ENCODE measurements at places on chromosomes 11 and 22.

GRCh38 chr11:27717801-27718229 lies 17.6 kb upstream of the BDNF start:
- DNase-seq: no peak

DNA sequence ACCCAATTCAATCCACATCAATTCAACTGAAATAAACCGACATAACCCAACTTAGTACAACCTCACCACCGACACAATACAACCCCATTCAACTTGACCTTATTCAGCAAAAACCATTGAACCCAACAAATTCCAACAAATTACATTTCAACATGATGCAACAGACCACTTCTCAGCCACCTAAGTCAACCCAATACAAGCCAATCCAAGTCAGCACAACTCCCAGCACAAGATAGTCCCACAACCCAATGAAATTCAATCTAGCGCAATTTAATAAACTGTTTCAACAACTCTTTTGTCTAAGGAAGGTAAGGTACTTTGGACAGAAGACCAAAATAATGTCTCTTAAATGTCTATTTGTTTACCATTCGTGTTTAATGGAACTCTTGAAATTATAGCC lies 226.0 kb downstream of the MIAT start:
- no peak for DNase-seq

DNA sequence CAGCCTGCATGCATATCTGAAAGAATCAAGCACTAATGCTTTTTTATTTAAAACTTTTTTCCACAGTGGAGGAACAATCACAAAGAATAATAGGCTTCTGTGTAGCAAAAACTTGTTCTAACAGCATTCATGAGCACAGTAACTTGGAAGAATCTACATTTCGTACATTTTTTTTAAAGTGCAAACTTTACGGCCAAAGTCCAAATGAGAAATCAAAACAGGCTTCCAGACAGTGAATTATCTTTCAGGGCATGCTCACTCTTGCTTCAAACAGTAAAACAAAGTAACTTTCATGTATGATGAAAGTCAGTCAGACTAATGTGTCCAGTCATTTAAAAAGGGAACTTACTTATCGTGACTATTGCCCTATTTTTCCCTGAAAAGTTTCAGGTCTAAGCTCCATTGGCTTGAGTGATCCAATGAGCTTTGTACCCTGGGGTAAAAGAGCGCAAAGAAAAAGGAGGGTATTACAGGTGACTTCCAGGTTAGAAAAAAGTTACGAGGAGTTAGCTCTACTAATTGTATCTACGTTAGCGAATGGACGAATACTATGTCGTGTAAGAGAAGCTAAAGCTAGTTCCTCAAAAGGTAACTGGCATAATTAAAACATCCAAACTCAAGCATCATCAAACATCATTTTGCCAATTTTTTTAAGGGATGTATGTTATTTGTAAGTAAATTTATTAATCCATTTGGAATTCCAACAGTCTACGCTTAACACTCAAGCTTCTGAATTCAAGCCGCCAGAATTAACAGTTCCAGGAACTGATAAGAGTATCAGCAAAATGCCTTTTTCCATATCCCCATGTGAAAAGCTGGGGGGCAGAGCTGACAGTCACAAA lies 1.7 kb downstream of the PICALM start:
- no peak for DNase-seq

DNA sequence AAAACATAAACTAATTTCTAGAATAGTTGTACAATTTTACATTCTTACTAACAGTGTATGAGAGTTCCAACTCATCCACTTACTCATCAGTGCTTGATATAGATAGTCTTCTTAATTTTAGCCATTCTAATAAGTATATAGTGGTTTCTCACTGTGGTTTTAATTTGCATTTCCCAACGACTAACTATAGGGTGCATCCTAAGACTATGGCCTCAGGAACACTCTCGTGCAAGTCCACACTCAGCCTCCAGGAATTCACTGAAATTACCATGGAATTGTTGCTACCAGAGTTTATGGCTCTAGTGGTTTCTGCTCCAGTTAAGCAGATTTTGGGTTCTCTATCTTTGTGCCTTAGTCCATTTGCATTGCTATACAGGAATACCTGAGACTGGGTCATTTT lies 60.1 kb upstream of the GUCY1A2 start:
- DNase-seq: no peak

GRCh38 chr11:122319085-122319484 lies 203.1 kb upstream of the BLID start:
- DNase-seq: no peak

- DNase-seq: no peak
Observed at GRCh38 chr11:17721242-17721999, 2.0 kb downstream of the MYOD1 start.

- no peak for DNase-seq
Observed at GRCh38 chr22:20218326-20218872, 49.7 kb downstream of the RTN4R start.

- DNase-seq: no peak
Observed at GRCh38 chr22:48278620-48279460, 1516.4 kb downstream of the TBC1D22A start.

- DNase-seq: no peak
Observed at GRCh38 chr11:92550411-92550810, 325.8 kb downstream of the FAT3 start.

- DNase-seq: no peak
Observed at GRCh38 chr11:32068134-32068870, 22.6 kb upstream of the RCN1 start.

DNA sequence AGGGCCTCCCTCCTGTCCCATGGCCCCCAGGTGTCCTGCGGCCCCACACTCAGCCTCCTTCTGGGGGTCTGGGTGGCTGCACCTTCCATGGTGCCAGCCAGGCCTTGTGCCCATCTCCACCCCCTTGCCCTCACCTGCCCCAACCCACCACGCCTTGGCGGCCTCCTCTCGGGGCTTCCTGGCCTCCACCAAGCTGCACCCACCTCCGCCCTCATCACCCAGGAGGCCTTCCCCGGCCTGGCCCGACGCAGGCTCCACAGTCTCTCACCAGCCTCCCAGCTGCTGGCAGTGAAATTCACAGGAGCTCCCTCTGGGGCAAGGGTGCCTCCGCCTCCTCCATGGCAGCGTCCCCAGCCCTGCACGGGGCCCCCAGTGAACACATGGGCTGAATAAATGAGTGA lies 35.9 kb upstream of the WNT7B start:
- peak; percentile 29 for DNase-seq

DNA sequence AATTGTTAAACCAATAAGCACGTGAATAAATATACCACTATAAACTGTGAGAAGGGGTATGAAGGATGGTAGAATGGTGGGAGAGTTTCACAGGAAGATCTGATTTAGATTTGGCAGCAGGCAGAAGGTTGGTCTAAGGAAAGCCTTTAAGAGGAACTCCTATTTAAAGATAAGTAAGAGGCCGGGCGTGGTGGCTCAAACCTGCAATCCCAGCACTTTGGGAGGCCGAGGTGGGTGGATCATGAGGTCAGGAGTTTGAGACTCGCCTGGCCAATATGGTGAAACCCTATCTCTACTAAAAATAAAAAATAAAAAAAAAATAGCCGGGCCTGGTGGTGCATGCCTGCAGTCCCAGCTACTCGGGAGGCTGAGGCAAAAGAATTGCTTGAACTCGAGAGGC lies 45.8 kb upstream of the CXCR5 start:
- DNase-seq: no peak

GRCh38 chr11:67120881-67121710 lies 2.0 kb downstream of the KDM2A start:
- peak; percentile 24 for DNase-seq

DNA sequence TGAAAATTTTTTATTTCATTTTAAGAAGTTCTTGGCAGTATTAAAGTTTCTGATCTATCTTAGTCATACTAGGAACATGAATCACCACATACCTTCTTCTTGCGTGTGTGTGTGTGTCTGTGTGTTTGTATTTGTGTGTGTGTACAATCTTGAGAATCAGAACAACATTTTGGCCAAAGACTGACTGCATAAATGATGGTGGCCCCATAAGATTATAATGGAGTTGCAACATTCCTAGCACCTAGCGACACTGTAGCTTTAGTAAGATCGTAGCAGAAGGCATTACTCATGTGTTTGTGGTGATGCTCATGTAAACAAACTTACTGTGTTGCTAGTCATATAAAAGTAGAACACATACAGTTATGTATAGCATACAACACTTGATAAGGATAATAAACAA lies 205.4 kb downstream of the FAM76B start:
- DNase-seq: no peak

- no peak for DNase-seq
Observed at GRCh38 chr22:27329131-27329850, 472.3 kb downstream of the MN1 start.

- peak; percentile 92 for DNase-seq
Observed at GRCh38 chr11:125376117-125376516, 119.9 kb downstream of the FEZ1 start.

- DNase-seq: no peak
Observed at GRCh38 chr11:69145050-69145380, 10.7 kb upstream of the SMIM38 start.

GRCh38 chr11:100563541-100564280 lies 123.4 kb upstream of the ARHGAP42 start:
- DNase-seq: no peak

DNA sequence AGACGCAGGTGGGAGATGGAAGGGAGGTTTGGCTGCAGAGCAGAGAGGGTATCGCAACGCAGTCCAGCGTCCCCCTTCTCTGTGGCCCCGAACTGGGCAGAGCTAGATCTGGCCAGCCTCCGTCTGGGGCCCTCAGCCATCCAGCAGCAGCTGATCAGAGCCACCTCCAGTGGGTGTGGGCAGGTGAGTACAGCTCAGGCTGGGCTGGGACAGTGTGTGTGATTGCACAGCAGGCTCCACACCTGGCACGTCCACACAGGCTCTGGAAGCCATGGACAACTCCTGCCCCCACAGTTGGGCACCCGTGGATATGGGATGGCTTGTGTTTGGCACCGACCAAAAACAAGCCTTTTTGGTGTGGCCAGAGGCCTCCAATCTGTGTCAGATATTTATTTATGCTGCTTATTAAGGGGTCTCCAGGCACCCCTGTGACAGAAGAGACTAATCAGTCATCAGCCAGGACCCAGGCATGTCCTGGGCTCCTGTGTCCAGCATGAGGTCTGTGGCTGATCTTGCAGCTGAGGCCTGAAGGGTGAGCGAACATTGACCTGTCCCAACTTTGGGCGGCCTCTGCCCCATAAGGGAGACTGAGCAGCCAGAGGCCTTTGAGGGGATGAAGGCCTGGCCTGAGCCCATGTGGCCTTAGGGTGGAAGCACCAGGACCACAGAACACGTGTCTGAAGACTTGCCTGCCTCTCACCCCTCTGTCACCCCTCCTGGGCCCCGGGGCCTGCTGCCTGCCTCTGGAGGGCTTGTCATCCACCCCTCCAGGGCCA lies 18.6 kb downstream of the POLR3H start:
- no peak for DNase-seq

- DNase-seq: no peak
Observed at GRCh38 chr11:60204922-60205321, 22.0 kb upstream of the MS4A6A start.

DNA sequence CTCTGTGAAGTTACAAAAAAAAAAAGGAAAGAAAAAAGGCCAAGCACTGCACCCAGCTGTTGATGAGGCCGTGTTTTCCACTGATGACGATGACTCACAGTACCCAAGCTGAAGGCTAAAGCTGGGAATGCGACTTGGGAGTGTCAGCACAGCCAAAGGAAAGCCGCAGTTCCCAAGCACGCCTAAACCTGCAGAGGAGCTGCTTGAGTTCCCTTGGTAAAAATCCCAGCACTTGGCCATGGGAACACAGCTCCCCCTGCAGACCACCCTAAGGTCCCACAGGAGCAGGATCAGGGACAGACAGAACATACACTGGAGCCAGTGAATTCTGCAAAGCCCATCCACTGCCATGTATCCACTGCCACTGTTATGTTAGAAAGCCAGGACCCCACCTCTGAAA lies 39.9 kb downstream of the SERGEF start:
- DNase-seq: peak; percentile 74

DNA sequence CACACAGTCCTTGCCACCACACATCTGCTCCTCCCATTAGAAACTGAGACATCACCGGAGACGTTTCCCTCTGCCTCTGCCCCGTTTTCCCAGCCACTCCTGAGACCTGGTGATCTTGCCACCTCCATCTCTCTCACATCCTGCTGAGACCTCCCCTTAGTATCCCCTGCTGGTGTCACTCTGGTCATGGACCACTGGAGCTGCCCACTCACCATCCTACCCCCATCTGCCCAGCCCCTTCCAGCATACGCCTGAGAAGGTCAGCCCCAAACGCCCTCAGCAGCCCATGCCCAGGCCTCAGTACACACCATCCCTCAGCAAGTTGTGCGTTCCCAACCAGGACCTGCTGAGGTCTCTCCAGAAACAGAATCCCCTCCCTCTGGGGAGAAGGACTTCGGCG lies 64.3 kb downstream of the SHANK2 start:
- DNase-seq: no peak

- peak; percentile 8 for DNase-seq
Observed at GRCh38 chr22:36746375-36746970, 29.4 kb downstream of the IFT27 start.

DNA sequence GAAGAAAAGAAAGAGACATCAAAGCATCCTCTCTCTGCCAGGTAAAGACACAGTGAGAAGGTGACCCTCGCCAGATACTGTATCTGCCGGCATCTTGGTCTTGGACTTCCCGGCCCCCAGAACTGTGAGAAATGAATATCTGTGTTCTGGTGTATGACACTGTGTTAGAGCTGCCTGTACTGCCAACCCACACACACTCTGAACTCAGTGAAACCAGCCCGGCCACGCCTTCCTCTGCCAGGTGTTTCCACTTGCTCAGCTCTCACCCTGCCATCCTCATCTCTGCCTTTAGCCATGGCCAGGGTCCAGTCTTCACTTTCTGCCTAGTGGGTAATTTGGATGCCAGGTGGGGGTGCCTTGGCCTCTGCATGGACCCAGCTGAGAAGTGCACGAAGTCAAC lies 24.0 kb downstream of the CBX7 start:
- no peak for DNase-seq

- DNase-seq: no peak
Observed at GRCh38 chr11:78048561-78048960, 15.1 kb upstream of the THRSP start.

- no peak for DNase-seq
Observed at GRCh38 chr11:114775875-114776621, 97.7 kb downstream of the NXPE2 start.

- no peak for DNase-seq
Observed at GRCh38 chr11:70545610-70545912, 147.2 kb downstream of the CTTN start.

DNA sequence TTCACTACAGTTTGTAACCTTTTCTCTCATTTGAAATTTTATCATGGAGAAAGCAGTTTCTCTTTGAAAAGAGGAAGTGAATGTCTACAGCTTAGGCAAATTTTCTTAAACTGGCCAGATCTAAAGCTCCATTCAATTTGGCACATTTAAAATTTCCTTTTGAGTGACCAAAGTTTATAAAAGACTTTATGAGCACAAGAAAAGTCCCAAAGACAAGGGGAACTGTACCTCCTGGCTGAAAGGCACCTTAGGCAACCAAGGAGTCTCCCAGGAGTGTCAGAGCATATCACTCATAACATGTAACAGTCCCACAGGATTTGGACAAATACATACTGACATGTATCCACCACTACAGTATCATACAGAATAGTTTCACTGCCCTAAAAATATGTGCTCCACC lies 41.3 kb downstream of the NARS2 start:
- DNase-seq: no peak

GRCh38 chr11:68107689-68108088 lies 13.5 kb downstream of the CHKA start:
- DNase-seq: no peak
